ENCODE measurements at places on chromosomes 3 and 15. TPM values are rescaled to one million over a fixed set of nuclear protein-coding genes. Genes with fewer than 3 reads are reported as not detected.

The A4GNT gene
- polyA plus RNA-seq, result not detected

The SHC4 gene
- 1.8 TPM for polyA plus RNA-seq

The TP53BP1 gene
- 14.5 TPM for polyA plus RNA-seq

The GRK7 gene
- 0.02 TPM for polyA plus RNA-seq

The CDHR4 gene
- polyA plus RNA-seq, result 0.16 TPM

The SLC12A1 gene
- polyA plus RNA-seq, result not detected

The TMEM87A gene
- polyA plus RNA-seq, result 74.3 TPM

Measured in ovary (tissue), 10 donors.